ENCODE measurements at places on chromosomes 4 and X.

GRCh38 chrX:65695849-65696449 is 28.5 kb downstream of the MSN start:
- no peak for DNase-seq

GRCh38 chr4:140450352-140450751 is 22.9 kb upstream of the CLGN start:
- DNase-seq: no peak

GRCh38 chr4:121679267-121679666 is 17.5 kb downstream of the ANXA5 start:
- DNase-seq: no peak

DNA sequence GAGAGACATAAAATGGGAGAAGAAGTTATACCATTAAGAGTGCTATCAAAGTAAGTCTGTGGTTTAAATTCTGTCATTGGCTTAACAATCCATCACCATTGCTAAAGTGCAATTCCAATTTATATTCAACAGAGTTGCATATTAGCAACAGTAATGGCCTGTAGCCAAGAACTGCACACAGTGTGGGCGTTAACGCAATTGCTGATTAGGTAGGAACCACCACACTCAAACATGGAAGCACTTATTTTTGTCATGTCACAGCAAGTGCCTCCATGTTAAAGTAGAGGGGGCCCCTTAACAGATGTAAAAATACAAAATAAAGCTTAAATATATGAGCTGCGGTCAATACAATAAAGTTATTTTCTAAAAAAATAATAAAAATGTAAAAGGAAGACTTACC is 10.8 kb downstream of the LARP7 start:
- no peak for DNase-seq

DNA sequence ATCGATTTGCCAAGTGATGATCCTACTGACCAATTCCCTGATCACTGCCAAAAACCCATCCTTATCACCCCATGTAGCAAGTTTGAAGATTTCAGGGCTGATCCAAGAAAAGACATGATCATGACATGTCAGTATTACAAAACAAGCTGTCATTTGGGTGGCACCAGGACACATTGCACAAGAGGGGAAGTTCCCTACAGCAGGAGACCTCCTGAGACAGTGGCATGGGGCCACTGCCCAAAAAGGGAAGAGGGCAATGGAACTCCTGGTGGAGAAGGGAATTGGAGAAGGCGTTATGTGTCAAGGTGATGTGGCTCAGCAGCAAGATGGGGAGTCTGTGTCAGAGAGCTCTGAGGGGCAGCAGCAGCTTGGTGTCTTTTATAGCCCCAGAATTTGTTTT is 43.4 kb downstream of the ZNF182 start:
- no peak for DNase-seq

- no peak for DNase-seq
Observed at GRCh38 chrX:1564750-1565683, 26.4 kb upstream of the AKAP17A start.

- DNase-seq: no peak
Observed at GRCh38 chr4:81951891-81952455, 421.8 kb downstream of the HNRNPD start.

- no peak for DNase-seq
Observed at GRCh38 chrX:135890087-135890585, 3.1 kb downstream of the CT45A10 start.

GRCh38 chrX:24990535-24990934 is 25.2 kb downstream of the ARX start:
- DNase-seq: no peak

GRCh38 chr4:125323654-125324053 is 8.9 kb downstream of the FAT4 start:
- no peak for DNase-seq

GRCh38 chr4:92270908-92271307 is 32.9 kb upstream of the GRID2 start:
- DNase-seq: no peak

DNA sequence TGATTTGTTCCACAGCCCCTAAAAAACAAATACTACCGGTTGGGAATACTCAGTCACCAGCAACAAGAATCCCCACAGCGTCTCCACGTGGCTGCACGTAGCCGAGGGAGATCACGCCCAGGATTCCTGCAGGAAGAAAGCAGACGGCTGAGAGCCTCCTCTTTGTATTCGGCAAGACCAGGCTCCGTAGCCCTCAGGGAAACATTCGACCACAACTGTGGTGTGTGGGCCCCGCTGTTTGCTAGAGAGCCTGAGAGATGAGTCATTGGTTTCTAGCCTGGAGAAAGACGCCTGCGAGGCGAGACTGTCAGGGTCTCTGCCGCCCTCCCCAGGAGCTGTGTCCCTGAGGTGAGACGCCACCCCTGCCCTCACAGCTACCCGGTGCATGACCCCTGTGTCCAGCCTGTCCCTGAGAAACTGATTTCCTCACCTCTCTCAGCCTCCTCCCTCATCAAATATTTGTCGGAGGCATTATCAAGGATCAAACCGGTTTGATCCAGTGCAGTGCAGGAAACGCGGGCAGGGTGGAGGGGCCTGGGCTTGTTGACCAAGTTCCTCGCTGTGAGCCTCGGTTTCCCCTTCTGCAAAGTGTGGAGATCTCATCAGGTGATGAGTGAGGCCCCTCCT is 4.7 kb upstream of the S100P start:
- no peak for DNase-seq

DNA sequence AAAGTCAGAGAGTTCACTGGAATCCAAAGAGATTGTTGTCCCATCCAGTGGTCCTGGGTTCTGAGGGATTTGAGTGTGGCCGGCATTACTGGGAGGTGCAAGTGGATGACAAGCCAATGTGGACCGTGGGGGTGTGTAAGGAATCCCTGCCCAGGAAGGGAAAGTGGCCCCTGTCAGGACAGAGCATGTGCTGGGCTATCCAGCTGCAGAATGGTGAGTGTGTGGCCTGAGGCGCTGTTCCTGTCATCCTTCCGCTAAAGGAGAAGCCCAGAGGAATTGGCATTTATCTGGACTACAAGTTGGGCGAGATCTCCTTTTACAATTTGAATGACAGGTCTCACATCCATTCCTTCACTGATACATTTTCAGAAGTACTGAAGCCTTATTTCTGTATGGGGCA is 20.4 kb upstream of the TRIM60 start:
- no peak for DNase-seq

- DNase-seq: no peak
Observed at GRCh38 chr4:105236202-105236915, 89.7 kb downstream of the TET2 start.

- peak; percentile 93 for DNase-seq
Observed at GRCh38 chr4:140373328-140374129, at the start of gene SCOC. SCOC (plus strand) TSS chr4:140373646; CDS start chr4:140379171, 5,525 bp downstream.

DNA sequence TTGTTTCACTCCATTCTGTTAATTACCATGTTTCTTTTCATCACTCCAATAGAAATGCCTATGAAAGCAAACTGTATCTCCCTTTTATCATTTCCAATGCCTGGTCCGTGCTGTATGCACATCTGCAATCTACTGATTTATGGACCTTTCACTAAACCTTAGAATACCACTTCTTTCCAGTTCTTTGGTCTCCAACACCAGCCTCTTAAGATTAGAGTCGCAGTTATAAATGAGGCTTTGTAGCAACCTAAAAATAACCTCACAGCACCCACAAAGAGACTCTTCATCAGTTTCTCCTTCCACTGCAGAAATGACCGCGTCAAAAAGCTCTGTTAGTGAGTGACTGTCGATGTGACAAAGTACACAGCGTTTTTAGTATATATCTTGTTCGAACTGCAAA is 282.6 kb downstream of the ADGRA3 start:
- DNase-seq: no peak

All from SHP77 (cell line).